Stimulated activated CD4-positive, alpha-beta T cell treated with anti-CD3 and anti-CD28 coated beads, Interleukin-2, amount 100 ng/mL, for 24 hours (primary cell): ENCODE measurements at places on chromosomes 1 and 21.

GRCh38 chr1:147849098-147849895, 53.3 kb upstream of the GJA8 start:
- DNase-seq: no peak

GRCh38 chr21:32920474-32920873, 105.3 kb upstream of the OLIG2 start:
- no peak for DNase-seq

- no peak for DNase-seq
Observed at GRCh38 chr1:205001162-205001561, 41.9 kb upstream of the CNTN2 start.

GRCh38 chr1:184352776-184353175, 34.1 kb upstream of the C1orf21 start:
- no peak for DNase-seq

- no peak for DNase-seq
Observed at GRCh38 chr1:209896346-209896745, 41.7 kb upstream of the SYT14 start.

- DNase-seq: no peak
Observed at GRCh38 chr1:30818568-30819243, 61.1 kb upstream of the LAPTM5 start.

- no peak for DNase-seq
Observed at GRCh38 chr1:198545156-198545555, 4.7 kb upstream of the ATP6V1G3 start.

GRCh38 chr1:88777604-88778149, 93.6 kb downstream of the PKN2 start:
- DNase-seq: no peak

DNA sequence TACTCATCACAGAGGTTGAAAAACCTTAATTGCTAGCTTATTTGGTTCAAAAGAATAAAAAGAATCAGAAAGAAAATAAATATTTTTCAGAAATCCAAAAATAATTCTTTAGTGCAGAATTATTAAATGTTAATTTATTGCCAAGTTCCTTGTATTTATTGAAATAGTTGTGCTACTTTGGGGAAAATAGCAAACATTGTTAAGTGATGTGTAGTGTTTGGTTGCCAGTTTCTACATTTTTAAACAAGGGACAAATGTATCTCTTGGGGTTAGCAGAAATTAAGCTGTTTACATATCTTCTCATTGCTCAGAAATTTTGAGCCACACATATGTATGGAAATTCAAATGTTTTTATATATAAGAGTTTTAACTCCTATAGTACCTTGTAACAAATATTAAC, 775.0 kb downstream of the USP25 start:
- no peak for DNase-seq

DNA sequence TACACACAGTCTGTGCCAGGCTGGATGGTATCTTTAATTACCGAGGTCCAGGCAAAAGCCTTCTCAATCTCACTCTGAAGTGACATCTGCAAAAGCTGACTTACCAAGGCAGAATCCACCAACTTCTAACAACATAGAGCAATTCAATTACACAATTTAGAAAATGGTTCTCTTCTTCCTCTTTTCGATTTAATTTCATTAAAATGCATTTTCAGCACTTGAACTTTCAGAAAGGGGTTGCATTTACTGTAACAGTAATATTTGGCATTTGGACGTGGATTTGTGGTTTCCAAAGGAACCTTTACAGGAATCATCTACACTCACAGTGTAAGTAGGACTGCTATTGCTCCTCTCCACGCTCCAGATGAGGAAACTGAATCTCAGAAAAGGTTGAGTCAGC, 53.3 kb downstream of the ERO1B start:
- DNase-seq: no peak

DNA sequence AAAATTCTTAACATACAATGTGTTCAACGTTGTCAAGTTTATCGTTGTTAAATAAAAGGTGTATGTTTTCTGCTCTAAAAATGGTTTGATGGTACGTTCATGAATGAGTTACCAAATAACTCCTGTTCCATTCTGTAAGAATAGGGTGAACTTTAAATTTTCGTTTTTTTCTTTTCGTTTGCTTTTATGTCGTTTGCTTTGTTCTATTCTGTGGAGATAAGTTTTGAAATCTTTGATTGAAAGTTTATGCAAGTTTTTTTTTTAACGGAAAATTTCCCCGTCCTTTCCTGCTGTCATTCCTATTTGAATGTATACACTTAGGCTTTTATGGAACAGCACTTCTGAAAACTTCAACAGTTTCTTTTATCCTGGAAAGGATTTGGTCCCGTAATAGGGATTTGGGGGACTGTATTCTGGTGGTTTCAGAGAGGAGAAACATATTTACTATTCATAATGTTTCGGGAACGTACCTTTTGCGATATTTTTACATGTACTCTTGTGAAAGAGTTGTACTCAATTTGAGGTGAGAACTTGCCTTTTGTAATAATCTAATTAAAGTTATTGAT, 1.7 kb downstream of the DR1 start:
- DNase-seq: no peak

DNA sequence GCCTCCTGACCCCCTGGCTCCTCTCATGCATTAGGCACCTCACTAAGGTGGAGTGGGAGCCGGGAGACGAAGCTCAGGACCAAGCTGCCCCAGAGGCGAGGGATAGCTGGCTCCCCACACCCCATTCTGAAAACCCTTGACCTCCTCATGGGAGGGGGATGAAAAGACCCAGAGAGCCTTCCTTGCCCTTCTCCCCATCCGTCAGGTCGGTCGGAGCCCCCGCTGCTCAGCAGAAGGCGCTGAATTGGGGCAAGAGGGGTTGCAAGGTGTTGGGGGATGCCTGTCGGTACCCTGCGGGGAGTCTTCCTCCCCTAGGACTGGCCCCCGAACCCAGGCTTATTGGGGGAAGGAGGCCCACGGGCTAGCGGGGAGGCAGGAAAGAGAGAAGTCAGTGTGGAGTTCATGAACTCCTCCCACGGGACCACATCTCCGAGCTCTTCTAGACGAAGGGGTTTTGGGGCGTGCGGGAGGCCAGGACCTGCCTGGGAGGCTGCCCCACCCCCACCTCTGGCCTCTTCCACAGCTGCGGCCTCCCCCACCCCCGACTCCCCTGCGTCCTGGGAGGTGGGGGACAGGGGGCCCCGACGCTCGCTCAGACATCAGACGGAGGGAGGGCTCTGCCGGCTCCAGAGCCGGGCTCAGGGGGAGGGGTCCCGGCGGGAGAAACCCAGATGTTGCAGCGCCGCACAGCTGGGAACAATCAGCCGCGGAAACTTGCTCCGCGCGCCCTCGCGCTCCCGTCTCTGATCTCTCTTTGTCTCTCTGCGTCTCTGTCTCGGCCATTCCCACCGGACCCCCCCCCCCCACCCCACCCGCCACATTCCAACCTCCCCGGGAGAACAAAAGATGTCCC, 719 bp downstream of the MFAP2 start:
- no peak for DNase-seq

DNA sequence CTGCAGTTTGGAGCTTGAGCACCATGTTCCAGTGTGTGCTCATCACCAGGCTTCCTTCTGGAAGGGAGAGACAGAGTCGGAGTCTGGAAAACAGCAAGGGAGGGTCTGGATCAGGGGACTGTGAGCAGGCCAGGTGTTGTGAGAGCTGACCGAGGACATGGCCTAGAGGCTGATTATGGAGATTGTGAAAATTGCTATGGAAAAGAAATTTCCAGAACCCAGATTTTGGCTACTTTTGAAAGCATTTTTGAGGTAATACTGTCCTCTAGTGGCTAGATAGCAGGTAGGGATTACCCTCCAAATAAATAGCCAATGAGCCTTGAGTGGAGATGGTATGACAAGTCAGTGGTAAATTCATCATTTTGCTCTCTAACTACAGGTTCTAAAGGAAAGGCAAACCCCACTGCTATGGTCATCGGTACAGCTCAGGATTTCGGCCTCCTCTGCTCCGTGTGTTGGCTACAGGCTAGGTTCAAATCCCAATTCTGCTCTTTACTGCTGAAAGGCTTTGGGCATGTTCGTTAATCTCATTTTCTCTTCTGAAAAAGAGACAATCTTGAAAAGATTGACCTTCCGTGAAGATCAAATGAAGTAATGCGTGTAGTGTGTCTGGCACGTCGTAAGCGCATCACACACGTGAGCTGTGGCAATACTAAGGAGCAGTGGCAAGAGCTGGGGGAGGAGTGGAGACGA, 1.0 kb upstream of the HAO2 start:
- DNase-seq: no peak

- DNase-seq: no peak
Observed at GRCh38 chr1:27451343-27451742, 38.6 kb downstream of the WASF2 start.

DNA sequence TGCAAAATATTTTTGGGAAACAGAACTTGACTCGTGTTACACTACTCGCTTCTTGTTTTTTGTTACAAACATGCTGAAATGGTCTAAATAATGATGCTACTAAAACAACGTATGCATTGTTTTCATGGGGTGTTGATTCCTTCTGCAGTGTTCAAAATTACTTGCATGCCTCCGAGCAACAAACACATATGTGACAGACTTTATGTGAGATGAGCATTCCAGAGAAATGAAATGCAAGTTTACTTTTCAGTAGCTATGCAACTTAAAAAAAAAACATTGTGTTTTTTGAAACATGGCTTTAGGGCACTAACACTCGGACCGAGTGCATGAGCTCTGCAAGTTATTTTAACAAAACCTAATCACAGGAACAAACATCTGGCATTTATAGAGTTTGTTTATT, 84.8 kb downstream of the CAMTA1 start:
- no peak for DNase-seq

- DNase-seq: no peak
Observed at GRCh38 chr1:30919025-30919881, 10.7 kb upstream of the SDC3 start.

- DNase-seq: no peak
Observed at GRCh38 chr1:93758842-93759515, 77.3 kb upstream of the BCAR3 start.

DNA sequence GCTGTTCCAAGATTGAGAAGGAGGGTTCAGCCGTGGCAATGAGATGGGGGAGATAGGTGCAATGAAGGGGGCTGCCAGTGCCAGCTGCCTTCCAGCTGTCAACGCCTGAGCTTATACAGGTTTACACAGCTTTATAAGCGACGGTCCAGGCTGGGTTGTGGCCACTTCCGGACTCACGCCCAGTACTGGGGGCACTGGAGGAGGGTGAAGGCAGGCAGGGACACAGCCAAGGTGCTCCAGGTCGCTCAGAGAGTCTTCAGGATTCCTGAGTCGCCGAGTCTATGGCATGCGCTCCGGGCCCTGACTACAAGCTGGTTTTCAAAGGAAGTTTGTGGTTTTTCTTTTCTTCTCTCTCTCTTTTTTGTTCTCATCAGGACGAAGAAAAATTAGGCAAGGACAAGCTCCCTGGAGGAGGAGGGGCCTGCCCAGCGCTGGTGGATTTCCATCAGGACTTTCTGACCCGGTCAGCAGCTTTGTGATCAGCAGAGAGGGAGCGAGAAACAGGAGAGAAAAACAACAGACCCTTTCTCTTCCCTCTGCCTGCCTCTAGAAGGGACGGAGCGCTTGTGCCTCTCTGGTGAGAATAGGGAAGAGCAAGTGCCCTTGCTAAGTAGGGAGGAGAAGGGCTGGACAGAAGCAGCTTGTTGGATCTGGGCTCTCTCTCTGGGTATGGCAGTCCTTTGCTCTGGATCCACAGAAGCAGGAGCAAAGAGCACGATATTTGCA, at the start of gene MINDY1:
TSS of gene MINDY1 (minus strand) at position 576 of the 726 bp plus-strand sequence. CDS start 4,285 bp downstream, outside the sequence.
- peak; percentile 42 for DNase-seq

DNA sequence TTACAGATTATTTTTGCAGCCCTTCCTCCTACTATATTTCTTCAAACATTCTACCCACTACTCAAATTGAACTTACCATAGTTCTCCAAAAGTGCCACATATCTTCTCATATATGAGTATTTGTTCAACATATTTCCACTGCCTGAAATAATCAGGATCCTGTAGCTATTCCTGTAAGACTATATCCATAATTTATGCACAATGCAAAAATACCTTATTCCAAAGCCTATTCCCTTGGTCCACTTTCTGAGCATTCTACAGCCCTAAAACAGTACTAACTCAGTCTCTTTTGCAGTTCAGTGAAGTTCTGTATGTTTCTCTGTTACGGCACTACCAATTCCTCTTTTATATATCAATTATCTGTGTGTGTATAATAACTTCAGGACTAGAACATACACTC, 1283.7 kb upstream of the ADGRL2 start:
- no peak for DNase-seq

GRCh38 chr1:206606867-206607266, 5.4 kb downstream of the EIF2D start:
- no peak for DNase-seq

GRCh38 chr1:199377211-199377610, 650.3 kb upstream of the NR5A2 start:
- no peak for DNase-seq

- DNase-seq: no peak
Observed at GRCh38 chr1:210715072-210715471, 386.4 kb downstream of the HHAT start.

GRCh38 chr1:113057006-113057405, 16.0 kb upstream of the LRIG2 start:
- DNase-seq: no peak

- peak; percentile 34 for DNase-seq
Observed at GRCh38 chr1:43549921-43550597, 19.4 kb downstream of the PTPRF start.
